Activated CD4-positive, alpha-beta T cell treated with anti-CD3 and anti-CD28 coated beads, Interleukin-2, amount 50 U/mL, for 4 hours (primary cell): ENCODE measurements at places on chromosomes 1 and 21.

DNA sequence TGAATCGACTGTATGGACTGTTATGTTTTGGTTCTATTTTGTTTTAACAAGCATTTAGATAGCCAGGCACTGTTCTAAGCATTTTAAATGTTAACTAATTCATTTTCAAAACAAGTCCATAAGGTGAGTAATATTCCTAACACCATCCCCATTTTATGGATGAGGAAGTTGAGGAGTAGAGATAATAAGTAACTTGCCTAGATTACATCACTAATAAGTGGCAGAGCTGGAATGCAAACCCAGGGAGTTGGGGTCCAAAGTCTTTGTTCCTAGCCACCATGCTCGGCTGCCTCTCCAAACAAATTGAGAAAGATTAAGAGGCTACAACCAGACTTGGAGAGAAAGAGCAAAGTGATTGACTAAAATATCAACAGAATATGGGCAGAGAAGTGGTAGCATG lies 12.6 kb upstream of the LEPR start:
- no peak for DNase-seq

DNA sequence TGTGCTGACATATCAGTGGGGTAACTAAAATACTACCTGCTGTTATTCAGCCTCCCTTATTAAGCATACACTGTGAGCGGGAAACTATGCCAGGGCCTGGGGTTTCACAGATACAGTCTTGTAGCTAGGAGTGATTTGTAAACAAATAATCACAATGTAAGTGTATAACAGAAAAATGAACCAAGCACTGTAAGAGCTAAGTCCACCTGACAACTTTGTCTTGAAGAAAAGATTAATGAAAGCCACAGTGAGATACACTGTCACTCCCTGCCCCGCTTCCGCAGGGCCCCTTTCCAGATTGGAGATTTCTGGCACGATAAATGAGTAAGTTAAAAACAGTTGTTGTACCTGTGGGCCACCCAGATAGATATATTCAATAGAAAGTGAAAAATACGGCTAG lies 4.8 kb downstream of the RCAN3 start:
- DNase-seq, result no peak

DNA sequence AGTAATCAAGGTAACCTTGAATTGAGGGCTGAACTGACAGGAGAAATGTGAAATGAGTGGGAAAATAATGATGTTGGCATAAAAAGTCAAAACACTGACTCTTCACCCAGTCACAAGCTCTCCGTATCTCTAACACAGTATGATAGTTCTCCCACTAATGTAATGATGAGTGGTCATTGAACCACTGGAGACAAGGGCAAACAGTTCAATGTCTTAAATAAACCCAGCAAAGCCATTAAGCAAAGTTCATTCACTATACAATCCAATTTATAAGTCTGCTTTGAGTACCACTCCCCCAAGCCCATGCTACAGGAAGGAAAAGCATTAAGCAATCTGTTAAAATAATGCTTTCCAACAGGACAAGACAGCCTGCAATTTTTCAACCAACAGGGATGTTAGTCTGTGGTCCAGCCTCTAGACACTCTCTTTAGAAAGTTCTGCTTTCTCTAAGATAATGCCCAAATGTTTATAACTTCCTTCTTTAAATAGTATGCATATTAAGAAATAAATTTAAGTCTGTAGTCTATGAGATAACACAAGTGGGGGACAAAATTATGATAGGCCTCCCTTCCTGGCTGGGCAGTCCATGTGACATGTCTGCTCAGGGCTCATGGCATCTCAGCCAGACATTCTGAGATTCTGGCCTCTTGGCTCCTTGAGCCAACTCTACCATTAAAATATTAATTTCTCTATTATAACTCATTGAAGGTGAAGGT lies 25.5 kb upstream of the DDAH1 start:
- no peak for DNase-seq

DNA sequence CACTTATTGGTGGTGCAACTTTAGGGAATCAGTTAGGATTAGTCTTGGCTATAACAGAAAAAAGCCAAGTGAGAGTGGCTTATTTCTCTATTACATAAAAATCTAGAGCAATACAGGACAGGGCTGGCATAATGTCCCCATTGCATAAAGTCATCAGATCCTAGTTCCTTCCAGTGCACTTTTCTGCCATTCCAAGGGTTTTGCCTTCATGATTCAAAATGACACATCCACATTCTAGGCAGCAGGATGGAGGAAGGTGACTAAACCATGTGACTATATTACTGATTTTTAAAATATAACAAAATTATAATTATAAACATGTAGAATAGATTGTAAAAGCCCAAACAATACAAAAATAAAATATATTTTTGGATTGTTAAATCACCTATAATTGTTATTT lies 18.8 kb downstream of the JUN start:
- no peak for DNase-seq

DNA sequence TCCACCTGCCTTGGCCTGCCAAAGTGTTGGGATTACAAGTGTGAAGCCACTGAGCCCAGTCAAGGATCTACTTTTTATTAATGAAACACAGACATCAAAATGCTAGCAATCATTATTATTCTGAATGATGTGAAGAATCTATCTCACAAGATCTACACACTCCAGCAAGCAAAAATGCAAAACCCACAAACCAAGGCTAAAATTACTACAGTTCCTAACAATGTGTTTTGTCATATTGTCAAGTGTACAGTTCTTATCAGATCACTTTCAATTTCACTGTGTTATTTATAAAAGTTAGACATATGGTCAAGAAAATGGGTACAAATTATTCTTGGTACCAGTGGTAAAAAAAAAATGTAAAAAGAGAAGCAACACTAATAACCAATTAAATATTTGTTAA lies 61.3 kb upstream of the SDC3 start:
- no peak for DNase-seq

GRCh38 chr21:16307256-16307655 lies 577.5 kb downstream of the USP25 start:
- no peak for DNase-seq

GRCh38 chr1:232596666-232597303 lies 33.1 kb downstream of the SIPA1L2 start:
- no peak for DNase-seq

GRCh38 chr1:175637911-175638310 lies 105.5 kb downstream of the TNR start:
- DNase-seq, result no peak

DNA sequence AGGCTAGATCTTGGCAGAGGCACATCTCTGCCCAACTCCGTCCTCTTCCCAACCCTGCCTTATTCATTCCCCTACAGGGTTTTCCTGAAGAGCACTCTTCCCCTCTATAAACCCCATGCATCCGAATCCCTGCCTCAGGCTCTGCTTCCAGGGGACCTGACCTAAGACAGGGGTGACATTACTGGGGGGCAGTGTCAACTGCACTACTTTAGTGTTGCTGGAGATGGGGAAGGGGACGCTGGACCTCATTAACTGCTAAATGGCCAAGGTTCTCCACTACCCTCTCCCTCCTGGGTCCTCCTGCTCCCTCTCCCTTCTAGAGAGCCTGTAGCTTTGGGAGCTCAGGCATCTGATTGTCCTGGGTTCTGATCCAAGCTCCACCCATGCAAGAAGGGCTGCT lies 126.2 kb downstream of the GRIK3 start:
- no peak for DNase-seq
